Testis (tissue), 5 donors: ENCODE measurements at places on chromosomes 1 and 21. TPM values are rescaled to one million over a fixed set of nuclear protein-coding genes. Genes with fewer than 3 reads are reported as not detected.

GRCh38 chr1:111334169-111334568 lies 43.5 kb downstream of the CHIA start:
- H3K4me1 ChIP-seq, result no peaks in the 10 kb centered on the region
- H3K27ac ChIP-seq, result no peak overlapping the region
- no peaks in the 10 kb centered on the region for H3K27me3 ChIP-seq
- peak; percentile 47 for DNase-seq
- no peak overlapping the region for H3K4me3 ChIP-seq

S100A7 gene
- not detected for polyA plus RNA-seq

- H3K4me3 ChIP-seq, result no peak overlapping the region
- H3K27me3 ChIP-seq, result no peaks in the 10 kb centered on the region
- H3K4me1 ChIP-seq, result no peaks in the 10 kb centered on the region
- no peak overlapping the region for H3K27ac ChIP-seq
- DNase-seq, result no peak
- H3K36me3 ChIP-seq, result no peaks in the 10 kb centered on the region
These were observed 66.0 kb downstream of the GNG4 start for GRCh38 chr1:235583511-235584001.

DNA sequence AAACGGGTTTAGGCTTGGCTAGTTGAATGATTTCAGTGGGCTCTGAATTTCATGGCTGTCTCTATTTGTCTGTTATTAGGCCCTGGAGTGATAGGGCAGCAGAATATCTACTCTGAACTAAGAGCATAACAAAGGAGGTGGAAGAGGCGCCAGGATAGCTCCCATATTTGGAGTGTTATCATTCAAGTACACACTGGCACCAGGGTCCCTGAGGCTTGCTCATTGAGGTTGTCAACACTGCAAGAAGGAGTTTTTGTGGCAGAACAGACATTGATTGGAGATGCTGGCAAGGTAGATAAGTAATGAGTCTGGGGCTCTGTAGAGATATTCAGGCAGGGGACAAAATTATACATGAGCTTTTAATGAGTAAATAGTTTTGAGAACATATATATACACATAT lies 1748.4 kb downstream of the MRPL39 start:
- H3K27me3 ChIP-seq, result no peaks in the 10 kb centered on the region
- H3K4me1 ChIP-seq, result no peaks in the 10 kb centered on the region
- H3K27ac ChIP-seq, result no peak overlapping the region
- no peak overlapping the region for H3K4me3 ChIP-seq
- no peaks in the 10 kb centered on the region for H3K36me3 ChIP-seq
- no peak for DNase-seq

- DNase-seq, result no peak
- H3K27ac ChIP-seq, result no peak overlapping the region
- no peaks in the 10 kb centered on the region for H3K4me1 ChIP-seq
- no peak overlapping the region for H3K4me3 ChIP-seq
These were observed 42.4 kb upstream of the BACH1 start for GRCh38 chr21:29256126-29256910.

- no peaks in the 10 kb centered on the region for H3K4me1 ChIP-seq
- no peaks in the 10 kb centered on the region for H3K36me3 ChIP-seq
- no peak for DNase-seq
- H3K4me3 ChIP-seq, result no peak overlapping the region
- H3K27ac ChIP-seq, result no peak overlapping the region
- no peaks in the 10 kb centered on the region for H3K27me3 ChIP-seq
These were observed 29.1 kb downstream of the TBX15 start for GRCh38 chr1:118958937-118959631.

UBIAD1 gene
- polyA plus RNA-seq, result 25.8 TPM

DNA sequence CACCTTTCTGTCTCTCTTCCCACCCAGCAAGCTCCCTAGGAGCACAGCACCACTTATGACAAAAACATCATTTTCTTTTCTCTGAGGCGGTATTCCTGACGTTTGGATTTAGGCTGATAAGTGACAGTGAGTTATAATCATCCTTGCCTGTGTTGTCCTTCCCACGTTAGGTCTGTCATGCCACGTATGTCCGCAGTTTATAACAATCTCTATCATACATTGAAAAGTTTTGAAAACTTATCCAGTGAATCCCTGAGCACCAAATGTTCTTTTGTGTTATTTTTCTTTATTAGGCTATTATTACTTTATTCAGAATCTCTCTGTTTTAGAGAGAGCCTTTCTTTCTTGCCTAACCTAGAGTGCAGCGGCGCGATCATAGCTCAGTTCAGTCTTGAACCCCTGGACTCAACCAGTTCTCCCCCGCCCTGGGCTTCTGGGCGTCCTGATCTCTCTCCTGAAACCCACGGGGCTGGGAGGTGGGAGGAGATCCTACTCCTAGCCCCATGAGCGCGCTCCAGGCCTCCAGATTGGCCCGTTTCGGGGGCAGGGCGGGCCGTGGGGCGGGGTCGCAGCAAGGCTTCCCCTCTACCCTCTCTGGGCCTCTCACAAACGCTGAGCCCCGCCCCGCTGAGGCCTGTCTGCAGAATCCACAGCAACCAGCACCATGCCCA lies at the start of gene GSTM2:
GSTM2 (plus strand) TSS at position 606 of the 671 bp plus-strand sequence; CDS start at position 665, 59 bp downstream.
- peaks cover 10% of the 10 kb centered on the region for H3K4me1 ChIP-seq
- H3K4me3 ChIP-seq, result peak within 1 kb of the TSS; percentile 52
- peak; percentile 93 for DNase-seq
- H3K36me3 ChIP-seq, result no peaks in the 10 kb centered on the region
- no peak within 1 kb of the TSS for H3K27ac ChIP-seq

GRCh38 chr1:27388337-27389005 lies 4.0 kb upstream of the GPR3 start:
- no peaks in the 10 kb centered on the region for H3K36me3 ChIP-seq
- DNase-seq, result peak; percentile 84
- H3K27ac ChIP-seq, result no peak overlapping the region
- no peak overlapping the region for H3K4me3 ChIP-seq
- no peaks in the 10 kb centered on the region for H3K27me3 ChIP-seq

ST6GALNAC5 gene
- 3.1 TPM for polyA plus RNA-seq

EPHA2 gene
- polyA plus RNA-seq, result 5.1 TPM

DNA sequence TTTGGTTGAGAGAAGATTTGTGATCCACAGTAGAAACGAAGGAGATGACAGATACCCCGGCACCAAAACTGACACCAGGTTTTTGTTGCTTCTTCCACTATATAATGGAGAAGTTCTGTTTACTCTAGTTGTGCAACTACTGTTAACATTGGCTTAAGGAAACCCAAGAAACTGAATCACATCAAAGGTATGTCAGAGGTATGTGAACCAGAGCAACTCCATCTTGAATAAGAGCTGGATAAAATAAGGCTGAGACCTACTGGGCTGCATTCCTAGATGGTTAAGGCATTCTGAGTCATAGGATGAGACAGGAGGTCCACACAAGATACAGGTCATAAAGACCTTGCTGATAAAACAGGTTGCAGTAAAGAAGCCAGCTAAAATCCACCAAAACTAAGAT lies 173.7 kb upstream of the CAMK1G start:
- H3K27me3 ChIP-seq, result no peaks in the 10 kb centered on the region
- no peak overlapping the region for H3K4me3 ChIP-seq
- no peaks in the 10 kb centered on the region for H3K4me1 ChIP-seq
- DNase-seq, result no peak

DNA sequence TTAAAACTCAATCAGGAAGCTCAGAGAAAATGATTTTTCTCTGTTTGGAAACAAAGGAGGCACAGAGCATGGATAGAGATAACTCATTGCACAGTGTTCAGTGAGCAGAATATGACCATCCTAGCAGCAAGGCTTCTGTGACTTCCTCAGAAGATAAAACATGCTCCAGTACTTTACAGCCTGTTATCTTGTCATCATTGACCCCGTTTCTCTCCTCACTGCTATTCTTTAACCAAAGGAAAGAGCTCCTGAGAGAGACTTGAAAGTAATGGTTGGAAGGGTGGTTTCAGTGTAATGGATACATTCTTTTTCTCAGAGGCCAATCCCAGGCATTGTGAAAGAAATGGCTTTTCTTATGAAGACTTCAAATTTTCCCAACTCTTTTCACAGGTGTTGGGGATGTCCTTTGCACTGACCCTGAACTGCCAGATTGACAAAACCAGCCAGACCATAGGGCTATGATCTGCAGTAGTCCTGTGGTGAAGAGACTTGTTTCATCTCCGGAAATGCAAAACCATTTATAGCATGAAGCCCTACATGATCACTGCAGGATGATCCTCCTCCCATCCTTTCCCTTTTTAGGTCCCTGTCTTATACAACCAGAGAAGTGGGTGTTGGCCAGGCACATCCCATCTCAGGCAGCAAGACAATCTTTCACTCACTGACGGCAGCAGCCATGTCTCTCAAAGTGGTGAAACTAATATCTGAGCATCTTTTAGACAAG lies 25.9 kb downstream of the CD53 start:
- H3K36me3 ChIP-seq, result no peaks in the 10 kb centered on the region
- peaks cover under 1% of the 10 kb centered on the region for H3K4me1 ChIP-seq
- DNase-seq, result no peak
- H3K27ac ChIP-seq, result no peak overlapping the region
- no peaks in the 10 kb centered on the region for H3K27me3 ChIP-seq
- H3K4me3 ChIP-seq, result no peak overlapping the region

FAM72B gene
- 2.5 TPM for polyA plus RNA-seq

GUCA2B gene
- not detected for polyA plus RNA-seq

RALGPS2 gene
- 224 TPM for polyA plus RNA-seq

DNA sequence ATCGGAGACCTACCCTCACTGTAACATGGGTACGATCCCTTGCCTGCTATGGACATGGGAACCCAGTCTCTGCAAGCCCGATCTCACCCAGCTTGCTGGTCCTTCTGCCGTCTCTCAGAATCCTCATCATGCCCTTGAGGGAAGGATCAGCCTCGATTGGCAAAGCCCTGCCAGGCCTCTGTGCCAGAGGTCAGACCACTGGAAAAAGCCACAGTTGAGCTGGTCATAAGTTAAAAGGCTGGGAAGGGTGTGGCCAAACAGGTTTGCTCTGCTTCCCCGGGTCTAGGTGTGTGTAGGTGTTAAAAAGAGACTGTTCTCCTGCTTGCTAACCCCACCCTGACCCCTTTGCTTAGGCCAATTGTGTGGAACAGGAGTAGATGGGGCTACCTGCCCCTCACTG lies 19.5 kb upstream of the PADI3 start:
- no peak for DNase-seq
- H3K36me3 ChIP-seq, result no peaks in the 10 kb centered on the region
- no peak overlapping the region for H3K4me3 ChIP-seq
- H3K4me1 ChIP-seq, result no peaks in the 10 kb centered on the region
- no peaks in the 10 kb centered on the region for H3K27me3 ChIP-seq

GRCh38 chr1:163673759-163674151 lies 352.0 kb downstream of the NUF2 start:
- H3K27ac ChIP-seq, result no peak overlapping the region
- H3K27me3 ChIP-seq, result no peaks in the 10 kb centered on the region
- H3K4me3 ChIP-seq, result no peak overlapping the region
- no peak for DNase-seq
- H3K4me1 ChIP-seq, result no peaks in the 10 kb centered on the region
- no peaks in the 10 kb centered on the region for H3K36me3 ChIP-seq

IL6R gene
- polyA plus RNA-seq, result 8.5 TPM

- H3K4me1 ChIP-seq, result no peaks in the 10 kb centered on the region
- DNase-seq, result no peak
- H3K27me3 ChIP-seq, result no peaks in the 10 kb centered on the region
- no peak overlapping the region for H3K27ac ChIP-seq
These were observed 380.1 kb downstream of the NUF2 start for GRCh38 chr1:163701783-163702374.

DNA sequence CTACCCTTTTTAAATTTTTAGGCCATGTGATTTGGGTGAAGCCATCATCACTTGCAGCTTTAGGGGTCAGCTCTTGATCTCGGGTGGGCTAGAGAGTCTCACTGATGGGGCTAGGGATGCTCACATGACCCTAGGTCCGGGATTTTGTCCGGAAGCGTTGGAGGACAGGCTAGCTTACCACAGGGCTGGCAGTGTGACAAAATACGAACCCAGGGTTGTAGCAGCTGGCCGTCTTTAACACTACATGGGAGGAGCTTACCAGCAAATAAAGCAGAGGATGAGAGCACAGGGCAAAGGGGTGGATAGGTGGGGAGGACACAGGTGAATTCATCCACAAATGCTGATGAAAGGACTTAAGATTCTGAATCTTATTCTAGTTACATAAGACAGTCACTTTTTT lies 21.9 kb downstream of the GPR161 start:
- H3K27ac ChIP-seq, result no peak overlapping the region
- H3K4me1 ChIP-seq, result no peaks in the 10 kb centered on the region
- H3K27me3 ChIP-seq, result no peaks in the 10 kb centered on the region
- no peak overlapping the region for H3K4me3 ChIP-seq

KIF21B gene
- 32.3 TPM for polyA plus RNA-seq

DNA sequence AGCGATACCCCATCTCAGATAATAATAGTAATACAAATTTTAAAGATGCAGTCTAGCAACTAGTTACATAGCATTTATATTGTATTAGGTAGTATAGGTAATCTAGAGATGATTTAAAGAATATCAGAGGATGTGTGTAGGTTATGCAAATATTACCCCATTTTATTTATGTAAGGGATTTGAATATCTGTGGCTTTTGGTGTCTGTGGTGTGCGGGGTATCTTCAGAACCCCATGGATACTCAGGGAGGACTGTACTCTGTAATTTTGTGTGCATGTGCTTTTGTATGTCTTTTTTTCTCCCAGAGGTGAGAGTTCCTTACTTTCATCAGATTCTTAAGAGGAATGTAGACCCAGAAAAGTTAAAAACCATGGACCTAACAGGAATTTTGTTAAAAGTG lies 12.8 kb downstream of the RNF2 start:
- no peaks in the 10 kb centered on the region for H3K36me3 ChIP-seq
- H3K27me3 ChIP-seq, result no peaks in the 10 kb centered on the region
- peaks cover 38% of the 10 kb centered on the region for H3K4me1 ChIP-seq
- peak overlapping the region; percentile 9 for H3K27ac ChIP-seq
- DNase-seq, result no peak
- no peak overlapping the region for H3K4me3 ChIP-seq

GRCh38 chr21:39660191-39660980 lies 47.6 kb downstream of the B3GALT5 start:
- no peaks in the 10 kb centered on the region for H3K36me3 ChIP-seq
- H3K4me3 ChIP-seq, result no peak overlapping the region

CADM3 gene
- polyA plus RNA-seq, result 13.4 TPM

TCHHL1 gene
- polyA plus RNA-seq, result not detected

DNA sequence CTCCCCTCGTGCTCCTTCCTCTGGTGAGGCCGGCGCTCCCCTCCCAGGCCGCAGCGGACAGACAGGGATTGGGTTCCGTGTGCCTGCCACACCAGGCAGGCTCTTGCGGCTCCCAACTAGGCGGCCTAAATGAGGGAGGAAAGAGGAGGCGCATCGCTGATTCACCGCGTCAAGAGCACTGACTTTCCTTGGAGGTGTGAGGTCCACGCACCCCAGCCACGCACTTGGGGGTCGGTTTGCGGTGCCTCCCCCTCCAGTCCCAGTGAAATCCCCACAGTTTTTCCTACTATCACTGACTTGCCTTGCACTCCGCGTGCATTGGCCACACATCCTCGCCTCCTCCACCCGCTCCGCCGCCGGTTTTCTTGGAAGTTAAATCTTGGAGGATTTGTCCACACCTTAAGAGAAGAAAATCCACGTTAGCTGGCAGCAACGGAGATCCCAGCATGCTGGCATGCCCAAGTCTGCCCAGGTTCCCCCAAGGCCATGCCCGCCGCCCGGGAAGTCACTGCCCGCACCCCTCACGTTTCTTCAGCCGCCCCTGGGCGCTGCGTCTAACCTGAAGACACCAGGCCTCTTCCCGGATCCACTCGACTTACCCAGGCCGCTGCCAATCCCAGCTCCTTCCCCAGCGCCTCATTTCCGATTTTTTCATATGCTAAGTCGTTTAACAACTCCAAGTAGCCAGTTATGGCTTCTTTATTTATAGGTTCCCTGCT lies 1.1 kb upstream of the FOXD3 start:
- H3K4me1 ChIP-seq, result peaks cover 14% of the 10 kb centered on the region
- H3K27ac ChIP-seq, result no peak overlapping the region
- H3K27me3 ChIP-seq, result no peaks in the 10 kb centered on the region

OR10X1 gene
- polyA plus RNA-seq, result not detected
